ENCODE measurements at places on chromosomes 5 and 9.

GRCh38 chr9:102101723-102102122 is 363.3 kb upstream of the GRIN3A start:
- DNase-seq, result no peak

DNA sequence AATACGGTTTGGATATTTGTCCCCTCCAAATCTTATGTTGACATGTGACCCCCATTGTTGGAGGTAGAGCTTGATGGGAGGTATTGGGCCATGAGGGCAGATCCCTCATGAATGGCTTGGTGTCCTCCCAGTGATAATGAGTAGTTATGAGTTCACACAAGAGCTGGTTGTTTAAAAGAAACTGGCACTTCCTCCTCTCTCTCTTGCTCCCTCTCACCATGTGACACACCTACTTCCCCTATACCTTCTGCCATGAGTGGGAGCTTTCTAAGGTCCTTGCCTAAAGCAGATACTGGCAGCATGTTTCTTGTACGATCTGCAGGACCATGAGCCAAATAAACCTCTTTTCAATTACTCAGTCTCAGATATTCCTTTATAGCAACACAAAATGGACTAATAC is 132.0 kb downstream of the PIK3R1 start:
- DNase-seq, result no peak

- no peak for DNase-seq
Observed at GRCh38 chr9:91903126-91903911, 46.7 kb downstream of the ROR2 start.

GRCh38 chr9:113355040-113355596 is 5.8 kb downstream of the BSPRY start:
- DNase-seq, result no peak

DNA sequence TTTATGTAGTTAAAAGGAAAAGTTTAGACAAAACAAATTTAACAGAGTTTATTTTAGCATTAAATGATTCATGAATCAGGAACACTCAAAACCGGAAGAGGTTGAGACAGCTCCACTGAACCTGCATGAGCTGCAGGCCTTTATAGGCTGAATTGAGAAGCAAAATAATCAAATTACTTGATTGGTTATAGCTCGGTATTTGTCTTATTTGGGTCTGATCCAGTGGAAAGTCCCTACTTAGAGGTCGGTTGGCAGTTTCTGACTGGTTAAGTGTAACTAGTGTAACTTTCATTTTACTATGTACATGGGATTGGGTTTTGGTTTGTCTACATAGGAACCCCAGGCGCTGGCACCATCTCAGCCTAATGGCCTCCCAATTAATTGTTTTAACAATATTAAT is 74.1 kb upstream of the PIK3R1 start:
- no peak for DNase-seq

- no peak for DNase-seq
Observed at GRCh38 chr5:158751961-158752655, 347.6 kb downstream of the EBF1 start.

- DNase-seq, result no peak
Observed at GRCh38 chr9:120711841-120712538, 2.3 kb downstream of the MEGF9 start.

DNA sequence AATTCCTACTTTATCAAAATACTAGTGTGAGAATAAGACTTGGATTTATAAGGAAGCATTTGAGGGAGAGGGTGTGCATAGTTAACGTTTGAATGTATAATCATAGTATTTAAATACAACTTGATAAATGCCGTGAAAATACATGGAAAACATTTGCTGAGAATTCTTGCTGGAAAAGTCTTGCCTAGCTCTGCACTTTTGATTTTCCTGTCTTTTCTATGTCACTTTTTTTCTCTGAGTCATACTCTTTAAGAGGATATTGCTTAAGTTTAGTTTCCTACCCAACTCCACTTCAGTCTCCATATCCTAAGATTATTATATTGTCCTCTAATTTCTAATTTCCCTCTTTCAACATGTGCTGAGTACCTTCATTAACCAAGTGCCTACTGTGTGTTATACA is 616.6 kb upstream of the SEMA6A start:
- no peak for DNase-seq

DNA sequence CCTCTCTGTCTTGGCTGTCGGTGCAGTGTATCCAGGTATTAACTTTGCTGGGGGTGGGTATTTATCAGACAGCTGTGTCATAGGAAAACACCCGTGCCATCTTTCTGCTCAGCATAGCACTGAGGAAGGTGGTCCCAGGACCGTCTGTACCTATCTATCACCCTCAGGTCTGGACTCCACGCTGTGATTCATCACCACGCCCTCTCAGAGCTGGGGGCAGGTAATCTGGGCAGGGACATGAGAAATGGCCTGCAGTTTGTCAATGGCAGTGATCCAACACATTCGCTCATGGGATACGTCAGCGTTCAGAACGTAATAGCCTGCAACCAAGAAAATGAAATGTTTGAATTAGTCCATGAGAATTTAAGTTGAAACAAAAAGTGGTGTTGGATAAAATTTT is 151.6 kb upstream of the MAP1B start:
- DNase-seq, result peak; percentile 27

GRCh38 chr9:126806336-126806735 is 1.5 kb downstream of the ZBTB43 start:
- DNase-seq, result no peak

- no peak for DNase-seq
Observed at GRCh38 chr5:2187687-2188086, 305.0 kb upstream of the IRX4 start.

- no peak for DNase-seq
Observed at GRCh38 chr5:160023007-160023907, 14.3 kb downstream of the TTC1 start.

DNA sequence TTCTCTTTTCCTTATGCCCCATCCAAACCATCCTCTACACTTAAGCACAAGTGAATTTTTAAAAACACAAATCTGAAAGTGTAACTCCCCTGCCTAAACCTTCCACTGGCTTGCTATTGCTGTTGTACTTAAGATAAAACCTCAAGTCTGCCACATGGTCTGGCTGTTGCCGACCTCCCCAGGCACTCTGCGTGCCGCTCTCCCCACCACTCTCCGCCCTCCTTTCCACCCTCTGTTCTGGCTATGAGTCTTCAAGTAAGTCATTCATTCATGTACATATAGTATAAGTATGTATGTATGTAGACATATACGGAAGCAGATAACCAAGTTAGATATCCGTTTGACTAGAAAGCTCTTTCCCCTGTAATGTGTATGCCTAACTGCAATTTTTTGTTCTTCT is 94.7 kb upstream of the ANKRD55 start:
- no peak for DNase-seq

DNA sequence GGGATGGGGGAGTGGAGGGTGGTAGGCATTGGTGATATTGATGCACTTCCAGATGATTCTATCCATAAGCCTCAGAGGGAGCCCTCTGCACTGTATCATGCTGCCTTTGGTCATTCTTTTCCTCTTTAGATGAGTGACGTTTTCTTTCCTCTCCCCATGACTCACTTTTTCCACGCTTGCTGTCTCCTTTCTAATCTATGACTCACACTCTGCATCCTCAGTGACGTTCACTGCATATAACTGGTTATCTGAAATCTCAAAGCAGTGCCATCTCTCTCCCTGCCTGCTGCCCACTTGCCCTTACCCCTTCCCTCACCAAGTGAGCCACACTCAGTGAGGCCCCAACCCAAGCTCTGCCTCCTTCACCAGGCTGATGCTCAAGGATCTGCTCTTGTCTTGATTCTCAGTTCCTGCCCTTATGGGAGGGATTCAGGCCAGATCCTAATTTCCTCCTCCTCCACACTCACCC is 31.6 kb downstream of the PTGS1 start:
- DNase-seq, result no peak

- DNase-seq, result no peak
Observed at GRCh38 chr9:21835121-21835520, 32.7 kb downstream of the MTAP start.

- DNase-seq, result no peak
Observed at GRCh38 chr9:116420993-116421538, 266.0 kb upstream of the TRIM32 start.

GRCh38 chr9:6660512-6660911 is 15.0 kb upstream of the GLDC start:
- no peak for DNase-seq

Measured in omental fat pad (tissue), 4 donors.